ENCODE measurements at places on chromosomes 11 and 22.

- no peak for DNase-seq
These were observed 67.6 kb downstream of the BLID start for GRCh38 chr11:122048401-122048800.

DNA sequence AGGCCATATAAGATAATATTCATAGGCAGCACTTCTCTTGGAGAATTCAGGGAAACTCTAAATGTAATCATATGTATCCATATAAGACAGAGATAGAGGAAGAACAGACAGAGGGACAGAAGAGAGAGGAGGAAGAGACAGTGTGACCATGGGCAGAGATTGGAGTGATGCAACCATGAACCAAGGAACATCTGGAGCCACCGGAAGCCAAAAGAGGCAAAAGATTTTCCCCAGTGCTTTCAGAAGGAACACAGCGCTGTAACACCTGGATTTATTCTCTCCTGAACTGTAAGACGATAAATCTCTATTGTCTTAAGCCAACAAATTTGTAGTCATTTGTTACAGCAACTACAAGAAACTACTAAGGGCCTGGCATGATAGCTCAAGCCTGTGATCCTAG lies 57.7 kb downstream of the GAB2 start:
- no peak for DNase-seq

- no peak for DNase-seq
These were observed 27.0 kb downstream of the ADA2 start for GRCh38 chr22:17192186-17192585.

DNA sequence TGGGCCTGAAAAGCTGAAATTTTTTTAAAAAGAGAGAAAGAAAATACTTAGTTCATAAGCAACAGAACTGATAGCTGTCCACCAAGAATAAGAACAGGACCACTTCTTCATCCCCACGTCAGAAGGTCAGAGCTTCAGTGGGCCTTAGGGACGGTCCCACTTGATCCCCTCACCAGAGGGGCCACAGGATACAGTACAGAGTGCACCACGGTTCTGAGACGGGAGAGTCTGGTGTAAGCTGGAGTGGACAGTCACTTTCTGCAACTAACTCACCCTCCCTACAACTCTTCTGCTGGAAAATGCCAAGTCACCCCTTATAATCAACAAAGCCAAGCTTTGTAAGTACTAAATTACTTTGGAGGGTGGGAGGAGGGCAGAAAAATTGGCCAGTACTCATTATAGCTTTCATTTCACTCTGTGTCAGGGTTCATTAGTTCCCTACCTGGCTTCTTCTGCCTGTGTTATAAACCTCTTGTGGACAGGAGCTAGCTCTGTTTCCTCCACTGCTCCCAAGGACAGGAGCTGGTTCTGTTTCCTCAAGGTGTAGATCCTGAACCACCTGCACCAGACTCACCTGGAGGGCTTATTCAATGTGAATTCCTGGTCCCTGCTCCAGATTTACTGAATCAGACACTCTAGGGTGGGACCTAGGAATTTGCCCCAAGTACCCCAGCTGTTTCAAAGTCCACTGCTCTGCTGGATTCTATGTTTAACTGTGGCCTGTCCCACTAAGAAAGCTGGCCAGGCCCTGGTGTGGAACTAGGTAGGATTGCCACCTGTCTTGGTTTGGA lies 39.6 kb downstream of the SCGB1A1 start:
- DNase-seq = no peak

DNA sequence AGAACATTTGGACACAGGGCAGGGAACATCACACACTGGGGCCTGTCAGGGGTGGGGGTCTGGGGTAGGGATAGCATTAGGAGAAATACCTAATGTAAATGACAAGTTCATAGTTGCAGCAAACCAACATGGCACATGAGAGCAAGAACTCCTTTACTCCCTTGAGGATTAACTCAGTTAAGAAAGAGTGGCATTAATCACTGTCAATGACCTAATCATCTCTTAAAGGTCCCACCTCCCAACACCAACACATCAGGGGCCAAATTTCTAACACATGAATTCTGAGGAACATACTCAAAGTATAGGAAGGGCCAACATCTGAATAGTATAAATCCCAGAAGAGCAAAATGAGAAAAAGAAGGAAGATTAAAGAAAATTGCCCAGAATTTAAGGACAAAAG lies 272.9 kb downstream of the SWAP70 start:
- DNase-seq = no peak

All from stimulated activated CD8-positive, alpha-beta memory T cell treated with anti-CD3 and anti-CD28 coated beads, Interleukin-2, amount 100 ng/mL, for 1 hour (primary cell).